ENCODE measurements at places on chromosomes 4 and X.

DNA sequence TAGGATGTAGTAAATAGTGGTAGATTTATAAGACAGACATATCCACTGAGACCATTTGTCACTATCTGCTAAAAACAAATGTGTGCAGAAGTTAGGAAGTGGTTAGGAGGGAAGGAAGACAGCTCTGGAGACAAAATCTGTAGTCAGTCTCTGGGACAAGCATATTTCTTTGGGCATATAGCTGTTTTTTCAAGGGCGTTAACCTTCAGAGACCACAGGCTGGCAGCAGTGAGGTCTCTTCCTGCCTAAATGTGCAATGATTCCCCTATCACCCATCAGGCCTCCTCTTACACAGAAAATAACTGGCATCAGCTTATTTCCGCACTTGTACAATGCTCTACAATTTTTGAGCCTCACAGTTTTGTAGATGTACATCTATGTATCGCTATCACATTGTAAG, 6.5 kb downstream of the TMEM150C start:
- DNase-seq: no peak

DNA sequence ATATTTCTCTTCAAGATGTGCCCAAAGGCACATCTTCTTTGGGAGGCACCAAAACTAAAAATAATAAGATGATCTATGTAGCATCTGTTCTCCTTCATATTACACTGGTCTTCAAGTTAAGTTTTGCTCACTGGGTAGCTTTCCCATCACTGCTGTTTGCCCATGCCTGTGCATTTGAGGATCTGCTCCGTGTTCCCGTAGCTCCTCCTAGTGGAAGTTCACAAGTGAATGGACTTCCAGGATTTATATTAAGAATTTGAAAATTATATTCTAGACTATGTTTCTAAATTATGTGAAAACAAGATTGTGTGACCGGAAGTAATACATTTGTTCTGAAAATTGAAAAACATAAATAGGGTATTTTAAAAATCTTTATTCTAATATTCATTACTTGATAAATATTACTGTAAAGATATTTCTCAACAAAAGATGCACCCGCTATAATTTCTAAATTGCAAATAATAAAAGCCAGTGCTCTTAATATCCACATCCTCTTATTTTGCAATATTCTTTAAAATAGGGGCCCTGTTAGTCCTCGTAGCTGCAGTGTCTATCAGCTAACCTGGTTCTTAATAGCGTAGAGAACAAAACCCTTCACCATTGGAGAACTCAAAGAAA, 147.7 kb downstream of the RBM46 start:
- DNase-seq: no peak

DNA sequence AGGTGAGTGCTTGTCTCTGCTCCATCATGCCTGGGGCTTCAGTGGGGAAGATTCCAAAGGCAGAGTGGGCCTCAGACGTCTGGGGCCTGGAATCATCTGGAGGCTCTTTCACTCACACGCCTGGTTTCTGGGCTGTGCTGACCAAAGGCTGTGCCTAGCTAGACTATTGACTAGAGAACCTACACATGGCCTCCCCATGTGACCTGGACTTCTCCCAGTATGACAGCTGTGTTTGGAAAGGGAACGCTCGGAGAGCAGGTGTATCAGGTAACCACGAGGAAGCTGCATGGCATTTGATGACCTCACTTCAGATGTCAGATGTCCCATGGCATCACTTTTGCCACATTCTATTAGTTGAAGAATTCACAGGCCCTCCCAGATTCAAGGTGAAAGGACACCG, 51.0 kb downstream of the ADGRL3 start:
- no peak for DNase-seq

- no peak for DNase-seq
Measured at GRCh38 chr4:183345261-183345660, 23.0 kb upstream of the CLDN24 start.

GRCh38 chrX:49761481-49761880, 65.7 kb upstream of the PAGE1 start:
- no peak for DNase-seq

GRCh38 chrX:96909291-96909690, 25.6 kb downstream of the RPA4 start:
- DNase-seq: no peak

GRCh38 chr4:126583509-126583908, 1049.2 kb upstream of the INTU start:
- DNase-seq: no peak

DNA sequence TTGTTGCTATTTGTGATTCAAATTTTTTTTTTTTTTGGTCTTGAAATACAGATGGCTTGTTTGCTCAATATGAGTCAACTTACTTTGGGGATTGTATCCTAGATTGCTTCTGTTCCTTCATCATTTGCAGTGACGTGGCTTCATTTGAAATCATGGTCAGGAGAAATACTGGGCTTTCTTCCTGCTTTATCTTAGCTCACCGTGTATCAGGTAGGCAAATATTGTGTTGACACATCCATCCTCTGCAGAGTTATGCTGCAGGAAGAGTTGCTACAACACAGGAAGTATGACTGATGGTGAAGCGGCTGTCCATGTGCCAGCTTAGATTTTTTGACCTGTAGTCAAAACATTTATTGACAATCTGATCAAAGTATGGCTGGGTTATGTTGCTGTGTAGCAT, 232.2 kb downstream of the C4orf33 start:
- no peak for DNase-seq

DNA sequence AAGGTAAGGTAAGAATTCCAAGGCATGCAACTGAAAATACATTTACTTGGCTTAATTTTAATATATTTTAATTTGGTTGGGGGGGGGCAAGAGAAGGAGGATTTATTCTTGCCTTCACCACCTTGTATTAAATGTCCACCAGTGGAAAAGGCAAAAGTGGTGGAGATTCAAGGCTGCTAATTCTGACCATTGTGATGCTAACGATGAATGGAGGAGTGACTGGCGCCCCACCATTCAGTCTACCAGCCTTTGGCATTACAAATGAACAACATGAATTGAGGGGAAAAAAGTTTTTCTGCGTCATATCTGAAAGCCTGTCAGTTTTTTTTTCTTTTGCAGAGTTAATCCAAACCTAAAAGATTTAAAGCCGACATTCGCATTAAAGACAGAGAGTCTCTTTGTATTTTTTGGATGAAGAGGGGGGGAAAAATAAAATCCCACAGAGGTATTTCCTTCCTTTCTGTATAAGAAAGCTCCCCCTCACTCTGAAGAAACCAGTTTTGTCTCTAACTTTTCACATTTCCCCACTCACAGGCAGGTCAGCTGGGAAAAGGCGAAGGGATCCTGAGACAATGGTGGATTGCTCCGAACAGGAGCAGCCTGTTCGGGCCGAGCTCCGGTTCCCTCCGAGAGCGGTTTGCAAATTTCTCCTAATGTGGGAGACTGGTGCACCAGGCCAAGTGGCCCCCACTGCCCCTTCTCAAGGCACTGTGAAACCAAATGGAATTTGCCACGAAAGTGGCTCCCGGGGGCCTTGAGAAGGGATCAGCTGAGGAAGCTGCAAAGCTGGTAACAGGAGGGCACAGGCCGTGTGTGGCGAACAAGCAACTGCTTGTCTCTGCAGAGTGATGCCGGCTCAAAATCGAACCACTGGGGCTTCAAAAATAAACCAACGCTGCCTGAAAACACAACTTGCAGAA, 28.1 kb downstream of the SHISA3 start:
- no peak for DNase-seq

- DNase-seq: no peak
Measured at GRCh38 chr4:184838249-184839074, 12.7 kb upstream of the ACSL1 start.

DNA sequence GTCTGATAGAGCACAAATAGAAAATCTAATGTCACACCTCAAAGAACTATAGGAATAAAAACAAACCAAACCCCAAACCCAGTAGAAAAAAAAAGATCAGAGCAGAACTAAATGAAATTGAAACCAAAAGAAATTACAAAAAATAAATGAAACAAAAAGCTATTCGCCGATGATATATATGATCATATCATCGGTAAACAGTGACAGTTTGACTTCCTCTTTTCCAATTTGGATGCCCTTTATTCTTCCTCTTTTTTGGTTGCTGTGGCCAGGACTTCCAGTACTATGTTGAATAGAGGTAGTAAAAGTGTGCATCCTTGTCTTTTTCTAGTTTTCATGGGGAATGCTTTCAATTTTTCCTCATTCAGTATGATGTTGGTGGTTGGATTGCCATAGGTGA, 215.3 kb upstream of the AR start:
- no peak for DNase-seq

DNA sequence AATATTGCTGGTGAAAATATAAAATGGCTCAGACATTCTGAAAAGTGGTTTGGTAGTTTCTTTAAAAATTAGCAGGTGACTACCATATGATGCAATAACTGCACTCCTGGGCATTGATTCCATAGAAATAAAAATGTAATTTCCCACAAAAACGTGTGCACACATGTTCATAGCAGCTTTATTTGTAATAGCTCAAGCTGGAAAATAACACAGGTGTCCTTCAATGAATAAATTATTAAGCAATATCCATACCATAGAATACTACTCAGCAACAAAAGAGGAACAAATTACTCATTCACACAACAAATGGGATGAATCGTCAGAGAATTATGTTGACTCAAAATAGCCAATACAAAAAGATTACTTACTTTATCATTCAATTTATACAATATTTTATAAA, 893.7 kb upstream of the SLIT2 start:
- DNase-seq: no peak

DNA sequence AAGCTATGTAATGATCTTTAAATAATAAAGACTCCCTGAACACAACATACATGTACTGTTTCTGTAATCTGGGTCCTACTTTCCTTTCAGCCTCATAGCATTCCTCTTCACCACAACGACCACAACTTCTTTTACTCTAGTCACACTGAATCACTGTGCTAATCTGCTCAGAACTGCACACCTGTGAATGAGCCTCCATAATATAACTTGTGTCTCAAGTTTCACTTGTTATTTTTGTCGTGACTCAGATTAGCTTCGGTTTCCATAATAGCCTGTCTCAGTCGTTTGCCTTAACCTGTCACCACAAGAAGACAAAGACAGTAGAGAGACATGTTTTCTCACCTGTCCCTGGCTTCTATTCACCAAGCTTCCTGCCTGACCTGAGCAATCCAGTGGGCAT, 61.8 kb downstream of the MAGED1 start:
- no peak for DNase-seq

DNA sequence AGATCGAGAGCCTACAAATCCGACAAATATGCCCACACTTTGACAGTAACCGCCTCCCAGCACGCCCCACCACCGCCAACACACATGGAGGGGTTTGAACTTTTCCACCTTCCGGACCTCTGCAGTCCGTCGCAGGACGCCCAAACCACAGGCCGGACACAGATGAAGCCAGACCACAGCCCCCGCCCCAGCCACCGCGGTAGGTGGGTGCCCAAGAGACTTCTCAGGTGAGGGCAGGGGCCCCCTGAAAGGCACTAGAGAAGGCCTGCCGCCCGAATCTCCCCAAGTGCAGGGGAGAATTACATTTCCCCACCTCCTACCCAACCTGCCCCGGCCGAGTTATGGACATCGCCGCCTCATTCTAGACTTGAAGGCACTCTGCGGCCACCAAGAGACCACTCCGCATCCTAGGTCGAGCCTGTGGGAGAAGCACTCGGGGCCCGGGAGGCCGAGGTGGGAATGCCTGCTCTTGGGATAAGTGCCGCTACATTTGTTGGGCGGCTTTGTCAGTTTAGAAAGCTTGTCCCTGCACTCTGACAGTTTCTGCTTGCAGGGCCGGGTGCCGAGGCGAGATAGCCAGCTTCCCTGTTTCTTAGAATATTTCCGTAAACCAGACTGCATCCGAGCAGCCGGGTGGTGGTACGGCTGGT, 21.5 kb downstream of the HAND2 start:
- no peak for DNase-seq

DNA sequence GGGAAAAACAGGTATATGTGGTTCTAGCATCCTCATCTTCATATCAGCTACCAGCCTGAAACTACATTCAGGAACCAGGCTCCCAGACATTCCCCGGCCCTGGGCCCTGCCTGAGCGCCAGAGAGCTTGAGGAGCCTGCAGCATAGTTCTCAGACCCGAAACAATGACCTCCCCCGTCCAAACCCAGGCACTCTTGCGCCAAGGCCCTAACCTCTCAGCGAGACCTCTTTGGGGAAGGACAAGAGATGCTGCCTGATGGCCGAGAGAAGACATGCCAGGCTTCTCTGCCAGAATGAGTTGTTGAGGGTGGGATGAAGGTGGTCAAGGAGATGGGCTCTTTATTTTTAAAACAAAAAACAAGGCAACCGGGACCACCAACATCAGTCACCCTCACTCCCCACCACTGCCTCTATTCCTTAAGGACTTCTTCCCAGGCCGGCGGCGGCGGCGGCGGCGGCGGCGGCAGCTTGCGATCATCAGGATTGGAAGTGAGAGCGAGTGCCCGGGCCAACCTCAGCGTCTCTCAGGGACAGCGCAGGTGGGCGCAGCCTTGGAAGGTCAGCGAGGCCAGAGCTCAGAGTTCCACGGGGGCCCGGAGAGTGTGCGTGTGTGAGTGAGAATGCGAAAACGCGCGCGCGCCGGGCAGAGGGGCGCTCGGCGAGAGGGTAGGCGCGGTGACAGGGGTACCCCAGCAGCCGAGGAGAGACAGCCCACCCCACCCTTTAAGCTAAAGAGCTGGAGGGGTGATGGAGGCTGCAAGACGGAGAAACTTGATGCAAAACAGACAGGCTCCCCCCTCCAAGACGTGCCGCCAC, 601 bp downstream of the INPP4B start:
- DNase-seq: no peak

DNA sequence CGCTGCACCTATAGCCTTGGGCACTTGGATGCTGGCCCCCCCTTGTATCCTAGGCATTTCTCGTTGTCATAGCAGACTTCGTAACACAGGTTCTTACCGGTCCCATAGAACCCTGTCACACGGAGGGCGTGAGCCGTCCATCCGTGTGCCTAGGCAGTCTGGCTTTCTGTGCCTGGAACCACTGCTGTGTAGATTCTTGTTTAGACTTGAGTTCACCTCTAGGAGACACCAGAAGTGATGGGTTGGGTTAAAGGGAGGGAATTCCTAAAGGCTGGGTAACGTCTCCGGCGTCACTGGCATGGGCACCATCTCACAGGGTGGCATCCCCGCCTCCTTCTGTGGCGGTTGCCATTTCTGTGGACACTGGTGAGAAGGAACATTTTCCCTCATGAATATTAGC, 13.5 kb upstream of the NKX1-1 start:
- DNase-seq: no peak

- no peak for DNase-seq
Measured at GRCh38 chrX:119488749-119489148, 20.5 kb downstream of the SLC25A5 start.

DNA sequence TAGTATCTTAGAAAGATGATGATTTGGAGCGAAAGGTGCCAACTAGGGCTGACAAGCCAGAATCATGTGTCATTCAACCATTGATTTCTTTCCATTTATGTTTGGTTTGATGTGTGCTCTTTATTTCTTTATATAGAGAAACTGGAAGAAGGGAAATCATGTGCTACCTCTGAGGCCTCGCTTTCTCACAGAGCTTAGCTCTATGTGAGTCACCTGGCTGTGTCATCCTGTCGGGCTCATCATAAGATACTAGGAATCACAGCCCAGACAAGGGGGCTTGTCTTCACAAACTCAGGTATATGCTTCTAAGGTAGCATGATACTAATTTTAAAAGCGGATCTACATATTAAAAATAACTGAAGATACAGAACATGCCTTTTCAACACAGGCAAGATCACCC, 81.7 kb upstream of the GPM6B start:
- DNase-seq: no peak

All from hippocampal formation (tissue), 2 donors.